ENCODE measurements at places on chromosomes 2 and 18.

GRCh38 chr2:187174582-187174981 lies 273.5 kb downstream of the CALCRL start:
- DNase-seq: no peak

DNA sequence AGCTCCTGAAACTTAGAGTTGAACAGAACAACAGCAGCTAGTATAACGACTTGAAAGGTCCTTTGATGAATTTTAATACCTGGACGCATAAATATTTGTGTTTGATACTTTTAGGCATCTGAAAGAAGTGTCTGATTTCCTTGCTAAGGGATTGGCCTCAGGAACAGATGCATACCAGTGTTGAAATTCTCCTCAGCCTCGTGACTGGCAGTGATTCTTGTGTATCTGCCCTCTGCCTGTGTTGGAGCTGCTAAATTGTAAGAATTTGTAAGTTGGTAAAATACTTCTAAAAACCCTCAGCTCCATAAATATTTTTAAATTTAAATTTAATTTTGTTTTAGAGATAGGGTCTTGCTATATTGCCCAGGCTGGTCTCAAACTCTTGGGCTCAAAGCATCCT lies 22.4 kb upstream of the SCYGR1 start:
- no peak for DNase-seq

- DNase-seq: no peak
Measured at GRCh38 chr2:238811293-238811692, 36.6 kb upstream of the TWIST2 start.

- no peak for DNase-seq
Measured at GRCh38 chr2:161046876-161047275, 113.4 kb upstream of the TANK start.

DNA sequence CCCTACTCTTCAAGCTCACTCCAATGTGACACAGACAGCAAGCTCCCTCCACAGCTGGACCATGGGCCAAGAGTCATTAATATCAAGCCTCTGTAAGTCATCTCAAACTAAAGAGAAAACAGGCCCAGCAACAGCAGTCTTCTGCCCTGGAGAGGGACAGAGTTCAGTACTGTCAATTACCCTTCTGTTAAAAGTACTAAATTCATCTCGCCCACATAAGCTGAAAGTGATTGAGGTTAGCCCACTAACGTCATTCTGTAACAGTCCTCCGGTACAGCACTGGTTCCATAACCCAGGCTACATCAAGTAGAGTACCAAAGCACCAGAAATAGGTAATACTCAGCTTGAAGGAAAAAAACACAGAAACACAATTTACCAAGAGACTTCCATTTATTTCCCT lies 25.9 kb downstream of the THADA start:
- DNase-seq: no peak

- no peak for DNase-seq
Measured at GRCh38 chr2:128735296-128735960, 416.8 kb upstream of the HS6ST1 start.

GRCh38 chr2:175930504-175930903 lies 71.6 kb downstream of the LNPK start:
- no peak for DNase-seq

GRCh38 chr2:219497495-219498279 lies 1.0 kb upstream of the GMPPA start:
- DNase-seq: peak; percentile 90

DNA sequence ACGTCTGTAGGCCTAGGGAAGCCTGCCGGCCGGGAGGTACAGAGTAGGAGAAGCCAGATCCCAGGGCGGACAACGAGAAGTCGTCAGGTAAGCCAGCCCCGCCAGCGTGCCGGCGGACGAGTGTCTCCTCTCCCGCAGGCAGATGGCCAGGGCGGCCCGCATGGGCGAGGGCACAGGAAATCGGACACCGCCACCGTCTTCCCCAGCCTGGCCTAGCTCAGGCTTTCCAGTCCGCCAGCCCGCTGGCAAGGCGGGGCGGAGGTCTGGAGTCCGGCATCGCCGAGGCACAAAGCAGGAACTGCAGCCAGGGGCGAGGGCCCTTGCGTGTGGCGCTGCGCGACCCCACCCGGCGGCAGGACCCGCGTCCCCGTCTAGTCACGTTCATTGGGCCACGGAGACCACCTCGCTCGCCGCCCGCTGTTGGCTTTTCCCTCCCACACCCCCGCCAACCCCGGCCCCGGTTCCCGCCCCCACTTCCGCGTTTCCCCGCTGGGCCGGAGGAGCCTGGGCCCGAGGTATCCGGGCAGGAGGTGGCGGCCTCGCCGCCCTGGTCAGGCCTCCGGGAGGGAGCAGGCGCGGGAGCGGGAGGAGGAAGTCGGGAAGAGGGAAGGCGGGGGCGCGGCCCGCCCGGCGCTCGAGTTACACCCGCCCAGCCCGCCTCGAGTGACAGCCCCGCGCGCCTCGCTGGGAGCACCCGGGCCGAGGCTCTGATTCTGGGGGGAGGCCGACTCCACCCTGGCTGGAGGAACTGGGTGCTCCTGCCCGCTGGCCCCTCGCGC lies at the start of gene GPD2:
Gene GPD2, plus strand, starts transcription at position 662 of the 779 bp plus-strand sequence. CDS start 39,727 bp downstream, outside the sequence.
- DNase-seq: peak; percentile 94

- no peak for DNase-seq
Measured at GRCh38 chr18:23857756-23858155, 156.8 kb upstream of the TTC39C start.

DNA sequence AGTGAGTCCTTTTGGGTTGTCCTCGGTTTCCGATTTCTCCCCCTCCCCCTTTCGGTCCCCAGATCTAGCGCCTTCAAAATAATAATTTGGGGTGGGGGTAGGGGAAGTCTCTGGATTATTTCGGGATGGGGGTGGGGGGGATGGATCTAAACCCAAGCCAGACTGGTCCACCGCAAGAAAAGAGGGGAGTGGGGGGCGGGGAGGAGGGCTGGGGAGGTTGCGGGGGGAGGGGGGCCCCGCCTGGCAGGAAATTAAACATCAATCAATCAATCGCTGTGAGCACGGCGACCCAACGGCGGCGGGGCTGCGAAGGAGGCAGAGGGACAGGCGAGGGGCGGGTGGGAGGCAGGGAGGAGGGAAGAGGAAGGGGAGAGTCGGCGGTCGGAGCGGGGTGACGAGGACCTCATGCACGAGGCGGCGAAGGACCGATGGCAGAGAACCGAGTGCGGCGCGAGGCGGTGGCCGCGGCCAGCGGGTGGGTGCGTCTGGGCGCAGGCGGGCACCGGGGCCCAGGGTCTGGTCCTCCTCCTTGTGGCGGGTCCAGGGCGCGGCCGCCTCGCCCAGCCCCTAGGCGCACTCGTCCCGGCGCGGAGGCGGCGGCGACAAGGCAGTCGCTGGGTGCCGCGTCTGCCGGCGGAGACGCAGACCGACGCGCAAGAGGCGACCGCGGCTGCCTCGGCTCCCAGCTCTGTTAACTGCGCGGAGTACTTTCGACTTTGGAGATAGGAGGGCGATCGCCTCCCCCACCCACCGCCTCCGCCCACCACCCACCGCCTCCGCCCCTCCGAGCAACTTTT lies 468 bp upstream of the SATB2 start:
- peak; percentile 61 for DNase-seq

GRCh38 chr2:241363426-241363825 lies 7.3 kb downstream of the FARP2 start:
- no peak for DNase-seq

DNA sequence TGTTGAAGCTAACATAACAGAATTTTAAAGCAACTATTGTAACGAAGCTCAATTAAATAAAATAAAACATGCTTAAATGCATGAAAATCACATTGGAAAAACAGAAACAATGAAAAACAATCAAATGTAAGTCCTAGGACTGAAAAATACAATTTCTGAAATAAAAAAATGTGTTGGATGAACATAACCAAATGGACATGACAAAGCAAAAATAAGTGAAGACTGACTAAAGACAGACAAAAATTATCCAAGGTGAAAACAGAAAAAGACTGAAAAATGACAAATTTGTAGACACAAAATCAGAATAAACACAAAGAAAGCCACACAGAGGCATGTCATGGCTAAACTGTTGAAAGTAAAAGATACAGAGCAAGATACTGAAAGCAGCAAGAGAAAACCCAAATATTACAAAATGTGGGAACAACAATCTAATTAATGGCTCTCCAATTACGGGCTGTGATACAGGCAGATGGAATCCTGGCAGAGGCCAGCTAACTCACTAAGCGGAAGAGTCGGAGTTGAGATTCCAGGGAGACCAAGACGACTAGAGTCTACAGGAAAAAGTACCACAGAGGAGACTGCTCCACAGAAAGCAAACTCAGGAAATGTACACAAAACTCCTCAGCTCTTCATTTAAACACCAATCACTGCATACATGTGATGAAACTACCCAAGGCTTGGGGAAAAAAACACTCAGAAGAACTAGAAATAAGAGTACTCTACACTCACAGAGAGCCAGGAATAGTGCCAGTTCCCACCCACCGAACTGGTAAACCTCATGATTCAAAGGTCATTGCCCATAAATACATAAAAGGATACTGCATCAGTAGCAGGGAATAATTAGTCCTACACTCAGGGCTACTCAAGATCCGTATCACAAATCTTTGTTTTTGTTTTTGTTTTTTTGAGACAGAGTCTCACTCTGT lies 83.6 kb downstream of the ATAD2B start:
- no peak for DNase-seq

DNA sequence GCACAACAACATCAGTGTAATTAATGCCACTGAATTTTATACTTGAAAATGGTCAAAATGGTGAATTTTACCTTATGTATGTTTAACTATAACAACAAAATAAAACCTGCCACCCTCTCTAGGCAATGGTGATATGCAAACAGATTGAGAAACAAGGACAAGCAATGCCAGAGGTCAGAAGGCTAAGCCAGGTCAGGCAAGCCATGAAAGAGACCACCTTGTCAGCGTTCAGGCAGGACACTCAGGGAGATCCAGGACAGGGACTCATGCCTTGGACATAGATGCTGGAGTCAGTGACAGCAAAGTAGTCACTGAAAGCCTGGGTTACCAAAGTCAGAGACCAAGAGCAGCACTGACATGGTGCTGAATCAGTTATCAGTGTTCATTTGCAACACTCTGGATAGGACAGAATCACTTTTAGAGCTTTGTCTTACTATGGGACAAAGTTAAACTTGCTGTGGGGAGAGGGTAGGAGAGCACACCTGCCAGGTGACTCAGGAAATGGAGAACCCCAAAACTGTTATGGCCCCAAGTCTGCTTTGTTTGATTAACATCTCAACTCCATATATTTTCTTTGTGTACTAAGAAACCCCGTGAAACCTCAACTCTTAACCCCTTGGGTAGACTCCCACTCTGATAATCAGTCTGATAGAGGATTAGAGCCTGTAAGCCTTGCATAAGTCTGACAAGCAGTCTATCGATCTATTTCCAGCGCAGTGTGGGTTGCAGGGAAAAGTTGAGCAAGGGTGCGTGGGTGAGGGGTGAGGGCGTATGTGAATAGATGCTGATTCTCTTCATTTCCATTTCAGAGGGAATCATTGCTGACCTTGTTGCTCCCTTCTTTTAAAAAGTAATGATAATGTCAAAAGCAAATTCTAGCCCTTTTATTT lies 48.7 kb upstream of the ZNF385B start:
- no peak for DNase-seq

DNA sequence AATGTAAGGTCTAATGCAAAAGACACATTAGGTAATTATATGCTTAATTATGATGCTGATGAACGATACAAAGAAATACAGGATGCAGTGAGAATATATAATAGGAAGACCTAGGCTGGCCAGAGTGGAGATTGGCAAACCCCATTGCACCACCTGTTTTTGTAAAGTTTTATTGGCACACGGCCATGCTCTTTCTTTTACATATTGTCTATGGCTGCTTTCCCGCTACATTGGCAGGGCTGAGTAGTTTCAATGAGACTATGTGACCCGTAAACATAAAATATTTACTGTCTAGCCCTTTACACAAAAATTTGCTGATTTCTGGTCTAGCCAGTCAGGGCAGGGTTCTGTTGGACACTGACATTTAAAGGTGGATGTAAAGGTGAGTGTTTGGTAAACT lies 5.4 kb downstream of the SEC11C start:
- DNase-seq: no peak

DNA sequence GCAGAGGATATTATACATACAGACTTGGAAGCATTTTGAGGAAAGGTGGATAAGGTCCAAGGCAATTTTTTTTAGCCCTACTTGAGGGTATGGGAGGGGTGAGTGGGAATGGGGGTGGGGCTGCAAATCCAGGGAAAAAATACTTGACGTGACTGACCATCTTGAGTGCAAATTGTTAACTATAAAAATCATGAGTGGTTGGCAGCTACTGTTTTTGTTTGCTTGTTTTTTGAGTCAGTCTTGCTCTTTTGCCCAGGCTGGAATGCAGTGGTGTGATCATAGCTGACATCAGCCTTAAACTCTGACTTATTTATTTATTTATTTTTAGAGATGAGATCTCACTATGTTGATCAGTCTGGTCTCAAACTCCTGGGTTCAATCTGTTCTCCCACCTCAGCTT lies 458.8 kb downstream of the PIK3C3 start:
- no peak for DNase-seq

- DNase-seq: no peak
Measured at GRCh38 chr2:96209011-96209728, 543 bp upstream of the STARD7 start.

- no peak for DNase-seq
Measured at GRCh38 chr18:635171-635570, 22.3 kb upstream of the TYMS start.

GRCh38 chr2:237885931-237886684 lies 26.7 kb downstream of the RAMP1 start:
- DNase-seq: no peak

DNA sequence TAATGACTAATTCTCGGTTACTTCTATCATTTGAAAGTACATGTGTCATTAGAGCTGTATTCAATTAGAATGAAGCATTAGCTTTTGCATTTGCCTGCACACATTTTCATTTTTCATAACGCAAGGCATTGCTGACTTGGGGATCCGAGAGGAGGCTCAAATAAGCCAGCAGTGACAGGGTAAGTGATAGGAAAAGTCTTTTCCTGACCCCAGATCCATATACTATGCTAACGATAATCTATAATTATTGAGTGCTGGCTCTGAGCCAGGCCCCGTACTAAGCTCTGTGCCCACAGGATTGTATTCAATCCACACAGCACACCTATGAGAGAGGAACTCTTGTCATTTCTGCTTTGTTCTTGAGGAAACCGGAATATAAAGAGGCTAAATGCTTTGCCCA lies 168.2 kb downstream of the VWC2L start:
- DNase-seq: no peak

DNA sequence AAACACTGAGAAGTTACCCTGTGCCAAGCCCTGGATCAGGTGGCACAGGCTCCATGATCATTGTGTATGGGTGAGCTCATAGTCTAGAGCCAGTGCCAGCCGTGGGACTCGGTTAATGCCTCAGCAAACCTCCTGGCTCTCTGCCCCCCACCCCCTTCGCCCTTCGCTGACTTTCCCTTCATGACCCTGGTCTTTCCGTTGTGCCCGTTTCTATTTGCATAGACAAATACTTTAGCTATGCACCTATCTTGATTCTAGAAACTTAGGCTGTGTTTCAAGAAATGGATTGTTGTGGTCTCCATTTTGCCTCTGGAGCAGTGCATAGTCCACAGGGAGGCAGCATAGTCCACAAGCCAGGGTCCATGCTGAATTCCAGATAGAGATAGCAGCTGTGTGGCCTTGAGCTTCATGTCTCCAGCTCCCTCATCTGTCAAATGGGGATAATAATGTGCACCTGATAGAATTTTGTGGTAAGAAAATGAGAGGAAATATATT lies 44.8 kb upstream of the KDM3A start:
- DNase-seq: peak; percentile 31
